Mesenteric fat pad (tissue), 1 donor: ENCODE measurements at places on chromosomes 16 and 17. TPM values are rescaled to one million over a fixed set of nuclear protein-coding genes. Genes with fewer than 3 reads are reported as not detected.

Gene KRT24
- total RNA-seq = not detected

Gene TEX19
- not detected for total RNA-seq

Gene ALOXE3
- total RNA-seq = not detected

Gene C1QTNF8
- not detected for total RNA-seq

Gene OR1F1
- not detected for total RNA-seq

Gene ST6GALNAC2
- total RNA-seq = 5.5 TPM

Gene MT1A
- total RNA-seq = 769 TPM

Gene TEKT5
- not detected for total RNA-seq

Gene TPSAB1
- 10.7 TPM for total RNA-seq

Gene DHX58
- 13.2 TPM for total RNA-seq

Gene NEK8
- total RNA-seq = 2.3 TPM

Gene TAT
- total RNA-seq = not detected

Gene SPN
- total RNA-seq = 2.9 TPM

Gene SKAP1
- 1.1 TPM for total RNA-seq

Gene AMFR
- 113 TPM for total RNA-seq
